ENCODE measurements at places on chromosomes 13 and 19.

DNA sequence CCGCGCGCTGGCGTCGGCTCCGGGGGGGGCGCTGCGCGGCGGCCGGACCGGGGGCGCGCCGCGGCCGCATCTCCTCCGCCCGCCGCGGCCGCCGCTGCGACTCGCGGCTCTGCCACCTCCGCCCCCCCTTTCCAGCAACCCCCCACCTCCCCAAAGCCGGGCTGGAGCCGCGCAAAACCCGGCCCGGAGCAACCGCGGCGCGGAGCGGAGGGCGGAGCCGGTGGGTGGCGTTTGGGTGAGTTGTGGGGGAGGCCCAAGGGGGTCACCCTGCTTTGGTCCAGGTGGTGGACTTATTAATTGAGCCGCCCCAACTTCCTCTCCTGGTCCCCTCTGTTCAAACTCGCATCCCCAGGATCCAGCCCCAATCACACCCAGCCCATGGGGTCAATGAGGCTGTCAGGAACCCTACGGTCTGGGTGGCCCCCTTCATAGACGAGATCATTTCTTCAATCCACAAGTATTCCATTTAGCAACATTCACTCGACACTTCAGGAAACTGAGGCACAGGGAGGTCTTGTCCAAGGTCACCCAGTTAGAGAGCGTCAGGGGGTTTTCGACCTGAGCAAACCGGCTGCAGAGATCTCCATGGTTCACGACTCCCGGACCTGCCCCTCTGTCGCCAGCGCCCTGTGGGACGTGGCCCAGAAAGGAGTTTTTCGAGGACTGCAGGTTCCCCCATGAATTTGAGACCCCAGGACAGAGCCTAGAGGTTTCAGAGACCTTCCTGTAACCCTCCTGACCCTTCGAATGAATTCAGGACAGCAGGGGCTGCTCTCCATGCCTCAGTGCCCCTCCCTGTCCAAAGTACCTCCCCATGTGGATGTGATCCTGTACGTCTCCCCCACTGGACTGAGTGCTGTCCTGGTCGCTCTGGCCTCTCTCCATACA is 22.4 kb upstream of the SEMA6B start:
- DNase-seq: peak; percentile 36

GRCh38 chr13:75196147-75196837 is 285.7 kb downstream of the TBC1D4 start:
- DNase-seq: no peak

DNA sequence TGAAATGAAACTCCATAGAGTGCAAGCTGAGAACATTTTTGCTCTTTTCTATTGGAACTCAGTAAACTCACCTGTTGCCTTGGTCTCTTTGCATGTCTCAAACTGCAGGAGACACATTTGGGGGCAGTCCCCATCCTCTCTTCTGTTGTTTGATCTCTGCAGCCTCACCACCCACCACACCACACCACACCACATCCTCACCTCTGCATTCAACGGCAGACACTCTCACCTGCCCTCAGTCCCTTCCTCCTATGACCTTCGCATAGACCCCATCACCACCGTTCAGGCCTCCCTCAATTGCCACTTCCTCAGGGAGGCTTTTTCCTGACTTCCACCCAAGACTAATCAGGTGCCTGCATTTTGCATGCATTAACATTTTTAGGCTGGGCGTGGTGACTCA is 14.4 kb upstream of the TPM4 start:
- DNase-seq: no peak

DNA sequence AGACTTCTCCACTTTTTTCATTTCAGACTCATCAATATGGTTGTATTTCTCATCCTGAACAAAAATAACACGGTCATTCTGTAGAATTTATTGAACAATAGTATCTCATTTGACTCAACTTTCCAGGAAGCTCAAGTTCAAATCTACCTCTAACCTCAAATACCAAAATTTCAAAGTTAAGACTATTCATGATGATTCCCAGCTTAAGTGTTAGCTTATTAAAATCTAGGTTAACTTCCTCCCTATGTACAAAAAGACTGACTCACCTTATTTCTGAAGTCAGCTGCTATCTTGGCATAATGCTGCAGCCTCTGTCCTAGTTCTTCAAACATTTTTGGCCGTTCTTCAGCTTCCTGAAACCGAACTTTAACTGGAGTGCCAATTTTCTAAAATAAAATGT is 23.2 kb downstream of the HSPH1 start:
- no peak for DNase-seq

GRCh38 chr19:23762884-23763711 is 4.4 kb upstream of the ZNF681 start:
- DNase-seq: peak; percentile 84

DNA sequence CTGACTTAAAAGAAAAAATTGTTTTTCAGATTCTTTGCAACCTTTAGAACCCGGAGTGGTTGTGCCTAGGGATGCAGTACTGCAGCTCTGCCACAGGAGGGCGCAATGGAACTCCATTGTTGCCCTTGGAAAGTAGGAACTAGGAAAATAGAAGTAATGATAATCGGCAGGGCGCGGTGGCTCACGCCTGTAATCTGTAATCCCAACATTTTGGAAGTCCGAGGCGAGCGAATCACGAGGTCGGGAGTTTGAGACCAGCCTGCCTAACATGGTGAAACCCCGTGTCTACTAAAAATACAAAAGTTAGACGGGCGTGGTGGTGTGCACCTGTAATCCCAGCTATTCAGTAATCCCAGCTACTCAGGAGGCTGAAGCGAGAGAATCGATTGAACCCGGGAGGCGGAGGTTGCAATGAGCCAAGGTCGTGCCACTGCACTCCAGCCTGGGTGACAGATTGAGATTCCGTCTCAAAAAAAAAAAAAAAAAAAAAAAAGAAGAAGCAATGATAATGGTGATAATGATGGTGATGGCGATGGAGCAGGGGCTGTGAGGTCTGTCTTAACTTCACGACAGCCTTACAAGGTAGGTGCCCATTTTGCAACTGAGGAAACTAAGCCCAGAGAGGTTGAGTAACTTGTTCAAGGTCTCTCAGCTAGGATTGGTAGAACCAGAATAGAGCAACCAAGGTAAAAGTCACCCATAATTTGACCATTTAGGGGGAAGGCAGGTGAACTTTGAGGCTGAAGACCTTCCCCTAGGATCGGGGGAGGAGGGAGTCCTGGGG is 5.5 kb upstream of the ADAMTS10 start:
- DNase-seq: no peak

- no peak for DNase-seq
Observed at GRCh38 chr13:48078251-48078656, 16.6 kb downstream of the MED4 start.

GRCh38 chr13:59319276-59319675 is 844.5 kb downstream of the DIAPH3 start:
- DNase-seq: no peak

DNA sequence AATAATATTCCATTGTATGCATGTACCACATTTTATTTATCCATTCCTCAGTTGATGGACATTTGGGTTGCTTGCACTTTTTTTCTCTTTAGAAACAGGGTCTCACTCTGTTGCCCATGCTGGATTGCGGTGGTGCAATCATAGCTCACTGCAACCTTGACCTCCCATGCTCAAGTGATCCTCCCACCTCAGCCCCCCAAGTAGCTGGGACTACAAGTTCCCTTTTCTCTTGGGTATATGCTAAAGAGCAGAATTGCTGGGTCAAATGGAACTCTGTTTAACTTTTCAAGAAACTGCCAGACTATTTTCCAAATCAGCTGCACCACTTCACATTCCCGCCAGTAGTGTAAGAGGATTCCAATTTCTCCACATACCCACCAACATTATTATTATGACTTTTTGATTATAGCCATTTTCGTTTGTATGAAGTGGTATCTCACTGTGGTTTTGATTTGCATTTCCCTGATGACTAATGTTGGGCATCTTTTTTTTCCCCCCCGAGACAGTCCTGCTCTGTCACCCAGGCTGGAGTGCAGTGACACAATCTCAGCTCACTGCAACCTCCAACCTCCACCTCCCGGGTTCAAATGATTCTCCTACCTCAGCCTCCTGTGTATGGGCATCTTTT is 7.6 kb upstream of the IPO5 start:
- DNase-seq: no peak

DNA sequence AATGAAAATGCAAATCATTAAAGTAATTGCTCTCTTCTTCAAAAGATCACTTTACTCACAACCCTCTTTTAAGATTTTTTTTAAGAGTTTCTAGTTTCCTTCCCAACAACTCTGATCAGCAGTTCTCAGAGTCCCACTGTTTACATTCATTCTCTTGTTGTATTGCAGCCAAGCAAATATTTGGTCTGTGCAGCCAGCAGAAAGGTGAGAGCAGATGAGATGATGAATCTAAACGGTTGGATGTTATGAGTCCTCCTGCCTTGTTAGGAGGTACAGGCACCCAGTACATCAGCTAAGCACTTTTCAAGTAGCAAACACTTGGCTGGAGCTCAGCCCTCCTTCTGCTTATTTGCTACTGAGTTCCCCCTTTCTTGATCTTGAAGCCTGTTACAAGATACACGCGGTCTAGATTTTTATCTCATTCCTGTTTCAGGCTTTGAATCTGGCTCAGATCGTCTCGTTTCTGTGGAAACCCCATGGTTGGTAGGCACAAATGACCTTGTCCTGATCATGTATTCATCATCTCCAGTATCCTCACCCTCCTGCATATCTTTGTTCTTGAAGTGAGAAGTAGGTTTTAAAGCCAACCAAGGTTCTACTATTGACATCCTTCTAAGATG is 300.7 kb downstream of the DCT start:
- peak; percentile 59 for DNase-seq

- no peak for DNase-seq
Observed at GRCh38 chr13:21078501-21078900, 17.1 kb upstream of the LATS2 start.

DNA sequence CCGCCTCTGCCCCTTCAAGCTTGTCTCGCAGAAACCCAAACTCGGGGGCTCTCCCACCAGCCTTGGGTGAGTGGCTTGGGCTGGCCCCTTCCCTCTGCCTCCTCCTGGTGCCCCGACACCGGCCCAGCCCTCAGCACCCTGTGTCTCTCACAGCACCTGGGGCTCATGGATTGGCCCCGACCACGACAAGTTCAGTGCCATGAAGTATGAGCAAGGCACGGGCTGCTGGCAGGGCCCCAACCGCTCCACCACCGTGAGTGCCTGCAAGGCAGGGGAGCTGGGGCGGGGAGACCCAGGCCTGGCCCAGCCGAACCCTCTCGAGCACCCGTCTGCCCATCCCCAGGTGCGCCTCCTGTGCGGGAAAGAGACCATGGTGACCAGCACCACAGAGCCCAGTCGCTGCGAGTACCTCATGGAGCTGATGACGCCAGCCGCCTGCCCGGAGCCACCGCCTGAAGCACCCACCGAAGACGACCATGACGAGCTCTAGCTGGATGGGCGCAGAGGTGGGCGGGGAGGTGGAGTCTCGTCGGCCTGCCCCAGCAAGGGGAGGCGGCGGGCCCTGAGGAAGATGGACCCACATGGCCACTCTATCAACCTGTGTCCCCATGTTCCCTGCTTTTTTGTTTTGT is 13.6 kb downstream of the PRKCSH start:
- no peak for DNase-seq

- no peak for DNase-seq
Observed at GRCh38 chr13:41352935-41353840, 42.1 kb downstream of the NAA16 start.

DNA sequence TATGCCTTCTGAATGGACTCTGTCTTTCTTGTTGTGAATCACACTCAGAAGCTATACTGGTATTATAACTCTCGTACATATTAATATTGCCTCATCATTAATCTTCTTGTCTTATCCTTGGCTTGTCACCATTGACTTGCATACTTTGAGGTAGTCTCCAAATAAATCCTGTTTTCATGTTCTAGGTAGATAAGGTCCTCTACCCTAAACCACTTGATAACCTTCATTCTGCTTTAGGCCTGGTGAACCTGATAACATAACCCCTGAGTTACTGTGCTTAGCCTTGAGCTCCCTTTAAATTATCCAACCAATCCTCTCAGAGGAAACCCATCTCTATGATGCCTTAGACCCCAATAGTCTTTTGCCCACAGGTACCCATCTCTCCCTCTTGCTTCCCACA is 1162.3 kb downstream of the SLITRK1 start:
- DNase-seq: no peak

DNA sequence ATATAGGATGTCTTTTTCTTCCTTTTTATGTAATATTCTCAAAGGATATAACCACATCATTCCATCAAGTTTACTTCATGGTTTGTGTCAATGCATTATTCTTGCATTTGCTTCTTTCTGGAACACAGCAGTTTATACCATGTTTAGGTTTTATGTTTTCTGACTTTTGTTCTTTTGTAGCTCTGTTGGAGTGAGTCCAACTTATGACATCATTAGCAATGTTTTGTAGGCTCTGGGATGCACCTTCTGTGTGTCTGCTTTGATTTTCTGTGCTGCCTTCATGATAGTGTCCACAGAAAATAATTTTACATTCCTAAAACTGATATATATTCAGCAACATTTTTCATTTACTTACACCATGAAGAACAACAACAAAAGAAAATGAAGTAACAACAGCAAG is 68.9 kb downstream of the SHISA2 start:
- no peak for DNase-seq

DNA sequence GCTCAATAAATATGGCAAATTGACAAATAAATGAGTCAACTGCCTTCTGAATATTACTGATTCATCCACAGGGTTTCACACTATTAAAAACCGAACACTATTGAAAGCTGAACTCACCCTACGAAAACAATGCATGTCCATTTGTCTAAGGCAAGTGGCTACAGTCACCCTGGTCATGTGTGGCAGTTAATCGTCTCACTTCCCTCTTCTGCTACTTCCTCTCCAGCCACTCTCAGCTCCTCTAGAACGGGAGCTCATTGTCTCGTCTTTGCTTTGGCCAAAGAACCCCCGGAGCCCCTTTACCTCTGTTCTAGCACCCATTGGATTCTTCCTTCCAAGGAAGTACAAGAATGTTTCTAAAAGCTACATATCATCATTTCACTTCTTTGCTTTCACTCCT is 74.4 kb upstream of the ZNF599 start:
- DNase-seq: no peak

DNA sequence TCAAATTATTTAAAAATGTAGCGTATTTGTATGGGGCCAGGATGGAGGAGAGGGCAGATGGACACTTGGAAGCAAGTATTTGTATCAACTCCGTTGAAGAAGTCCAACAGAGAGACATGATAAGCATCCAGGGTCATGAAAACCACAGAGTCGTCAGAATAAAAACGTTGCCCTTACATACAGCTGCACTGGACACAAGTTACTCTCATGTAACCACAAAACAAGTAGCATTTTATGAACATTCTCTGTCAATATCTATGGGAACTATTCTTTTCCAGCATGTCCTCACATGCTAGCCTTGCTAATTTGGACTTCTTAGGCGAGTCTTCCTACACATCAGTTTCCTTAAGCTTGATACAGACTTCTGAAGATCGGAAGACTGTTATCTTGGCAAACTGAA is 35.0 kb downstream of the EFNB2 start:
- DNase-seq: no peak
